ENCODE measurements at places on chromosomes 12 and 14.
A peak's percentile ranks its signal among the peaks of the same experiment; 100 is the strongest.

- DNase-seq, result peak; percentile 36
Observed at GRCh38 chr12:51721282-51721940, 127.1 kb downstream of the FIGNL2 start.

DNA sequence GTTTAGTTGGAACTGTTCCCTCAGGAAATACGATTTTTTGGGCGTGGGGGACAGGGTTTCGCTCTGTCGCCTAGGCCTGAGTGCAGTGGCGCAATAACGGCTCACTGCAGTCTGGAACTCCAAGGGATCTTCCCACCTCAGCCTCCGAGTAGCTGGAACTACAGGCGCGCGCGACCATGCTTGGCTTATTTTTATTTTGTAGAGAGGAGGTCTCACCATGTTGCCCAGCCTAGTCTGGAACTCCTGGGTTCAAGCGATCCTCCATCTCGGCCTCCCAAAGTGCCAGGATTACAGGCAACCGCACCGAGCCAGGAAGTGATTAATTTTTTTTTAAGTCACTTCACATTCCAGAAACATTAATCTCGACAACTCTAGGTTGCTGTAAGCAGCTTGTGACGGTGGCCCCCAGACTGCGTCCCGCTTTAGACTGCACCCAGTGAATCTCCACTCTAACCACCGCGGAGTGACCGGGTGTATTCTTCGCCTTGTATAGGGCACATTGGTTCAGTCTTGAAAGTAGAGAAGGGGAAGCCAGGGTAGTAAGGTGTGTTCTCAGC, 830 bp upstream of the MIS18BP1 start:
- DNase-seq, result no peak

DNA sequence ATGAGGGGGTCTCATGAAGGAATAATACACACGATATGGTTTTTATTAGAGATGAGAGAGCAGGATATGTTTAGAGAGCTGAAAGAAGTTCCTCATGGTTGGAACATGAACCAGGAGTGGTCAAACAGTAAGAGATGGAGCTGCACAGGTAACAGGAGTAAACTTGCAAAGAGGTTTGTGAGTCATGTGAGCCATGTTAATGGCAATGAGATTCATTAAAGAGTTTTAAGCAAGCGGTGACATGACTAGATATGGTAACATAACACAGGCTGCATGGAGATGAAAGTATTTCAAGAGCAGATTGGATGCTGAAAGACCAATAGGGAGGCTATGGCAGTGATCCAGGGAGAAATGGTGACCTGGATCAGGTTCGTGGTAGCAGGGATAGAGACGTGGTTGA, 62.6 kb upstream of the SSTR1 start:
- DNase-seq, result no peak

DNA sequence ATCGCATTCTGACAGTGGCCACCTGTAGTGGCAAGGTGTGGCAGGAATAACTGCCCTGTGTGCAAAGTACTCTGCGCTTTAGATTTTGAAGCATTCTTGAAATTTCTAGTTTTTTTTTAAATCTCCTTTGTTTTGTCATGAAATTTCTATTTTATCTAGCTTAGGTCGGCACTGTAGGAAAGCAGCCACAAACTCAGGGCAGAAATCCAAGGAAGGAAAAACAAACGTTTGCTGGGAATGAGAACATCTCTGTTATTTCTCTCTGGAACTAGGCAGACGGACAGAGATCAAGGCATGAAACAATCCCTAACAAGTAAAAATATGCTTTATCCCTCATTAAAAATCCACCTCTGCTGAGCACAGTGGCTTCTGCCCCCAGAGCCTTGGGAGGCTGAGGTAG, 1.3 kb upstream of the NR2C1 start:
- DNase-seq, result no peak

- no peak for DNase-seq
Observed at GRCh38 chr12:107397890-107398500, 287.6 kb upstream of the PWP1 start.

- no peak for DNase-seq
Observed at GRCh38 chr12:68864604-68865003, 56.6 kb downstream of the MDM2 start.

DNA sequence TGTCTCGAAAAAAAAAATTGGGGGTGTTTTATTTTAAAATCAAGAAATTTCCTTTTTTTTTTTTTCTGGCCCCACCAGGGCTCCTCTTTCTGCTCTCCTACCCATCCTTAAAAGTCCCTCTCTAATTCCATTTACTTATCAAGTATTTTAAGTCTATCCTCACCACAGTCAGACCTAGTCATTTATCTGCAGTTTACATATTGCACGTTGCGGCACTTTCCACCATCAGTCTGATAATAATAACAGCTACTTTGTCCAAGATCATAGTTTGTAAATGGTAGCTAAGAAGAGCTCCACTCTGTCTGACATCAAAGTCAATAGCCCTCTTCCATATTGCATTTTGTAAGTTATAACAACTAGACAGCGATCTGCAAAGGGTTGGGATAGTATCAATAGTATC, 23.6 kb upstream of the CAND1 start:
- DNase-seq, result no peak

DNA sequence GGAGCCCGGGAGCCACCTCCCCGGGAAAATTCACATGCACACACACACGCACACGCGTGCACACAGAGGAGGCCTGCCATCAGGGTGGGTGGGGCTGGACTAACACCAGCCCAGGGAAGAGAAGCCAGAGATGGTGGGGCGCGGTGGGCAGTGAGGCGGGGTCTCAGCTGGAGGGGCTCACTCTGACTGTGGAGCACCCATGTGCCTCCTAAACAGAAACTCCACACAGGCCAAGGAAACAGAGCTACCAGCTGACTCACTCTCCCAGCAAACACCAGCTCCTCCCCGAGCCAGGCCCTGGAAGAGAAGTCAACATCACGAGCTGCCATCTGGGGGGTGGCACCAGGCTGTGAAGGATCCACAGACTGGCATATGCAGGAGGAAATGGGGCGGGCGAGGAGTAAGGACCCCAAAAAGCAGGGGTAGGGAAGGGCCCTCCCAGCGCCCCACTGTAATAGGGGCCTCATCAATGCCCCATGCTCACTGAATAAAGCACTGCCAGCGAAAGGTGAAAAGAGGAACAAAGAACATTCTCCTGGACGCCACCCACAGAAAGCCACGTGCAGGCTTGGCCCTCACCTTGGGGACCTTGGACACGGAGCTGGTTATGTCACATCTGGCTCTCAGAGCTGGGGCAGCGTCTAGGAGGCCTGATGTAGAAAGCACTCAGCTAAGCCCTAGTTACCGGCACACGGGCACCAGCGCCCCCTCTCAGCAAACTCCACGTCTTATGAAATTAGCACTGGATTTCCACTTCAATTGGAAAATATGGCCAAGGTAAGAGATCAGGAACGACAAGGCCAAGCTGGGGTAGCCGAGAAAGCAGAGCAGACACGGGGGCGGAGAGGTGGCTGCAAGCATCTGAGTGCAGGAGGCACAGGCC, 8.4 kb upstream of the INF2 start:
- peak; percentile 71 for DNase-seq

GRCh38 chr14:32560209-32560857, 231.2 kb downstream of the AKAP6 start:
- peak; percentile 70 for DNase-seq

DNA sequence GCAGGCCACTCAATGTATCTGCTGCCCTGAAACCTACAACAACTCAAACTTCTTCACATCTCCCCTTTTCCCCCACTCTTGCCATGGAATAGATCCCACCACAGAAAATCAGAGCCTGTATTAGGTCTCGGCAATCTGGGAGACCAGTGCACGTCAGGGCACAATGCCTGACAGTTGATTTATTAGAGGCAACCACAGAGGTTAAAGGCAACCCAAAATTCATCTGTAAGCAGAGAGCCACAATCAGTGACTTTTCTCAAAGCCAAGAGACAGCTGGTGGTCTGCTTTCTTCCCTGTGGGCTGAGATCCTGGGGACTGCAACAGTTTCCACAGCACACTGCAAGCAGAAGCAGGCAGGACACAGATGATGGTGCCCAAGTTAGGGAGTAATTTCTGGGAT, 169.0 kb upstream of the NTF3 start:
- no peak for DNase-seq

- DNase-seq, result no peak
Observed at GRCh38 chr12:96198965-96199364, 4.8 kb downstream of the ELK3 start.

- no peak for DNase-seq
Observed at GRCh38 chr12:131057722-131058515, 104.2 kb downstream of the ADGRD1 start.

DNA sequence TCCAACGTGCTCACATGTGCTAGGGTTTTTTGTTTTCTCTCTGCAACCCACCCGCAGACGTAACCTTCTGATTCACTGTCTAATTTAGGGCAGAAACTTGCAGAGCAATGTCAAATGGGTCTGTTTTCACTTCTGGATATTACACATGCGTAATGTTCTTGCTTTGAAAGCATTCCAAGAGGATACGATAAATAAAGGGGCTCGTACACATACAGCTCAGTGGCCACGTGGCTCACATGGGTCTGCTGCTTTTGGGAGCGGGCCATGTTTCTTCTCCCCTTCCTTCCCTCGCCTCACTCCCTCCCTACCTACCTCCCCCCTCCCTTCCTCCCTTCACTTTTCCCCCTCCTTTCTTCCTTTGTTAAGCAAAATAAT, 23.4 kb downstream of the CACNA1C start:
- DNase-seq, result no peak

GRCh38 chr12:3152011-3152511, 74.9 kb downstream of the TSPAN9 start:
- no peak for DNase-seq

- no peak for DNase-seq
Observed at GRCh38 chr12:53652366-53652765, 23.5 kb downstream of the ATP5MC2 start.

GRCh38 chr12:57882575-57882974, 36.0 kb upstream of the CTDSP2 start:
- DNase-seq, result no peak

DNA sequence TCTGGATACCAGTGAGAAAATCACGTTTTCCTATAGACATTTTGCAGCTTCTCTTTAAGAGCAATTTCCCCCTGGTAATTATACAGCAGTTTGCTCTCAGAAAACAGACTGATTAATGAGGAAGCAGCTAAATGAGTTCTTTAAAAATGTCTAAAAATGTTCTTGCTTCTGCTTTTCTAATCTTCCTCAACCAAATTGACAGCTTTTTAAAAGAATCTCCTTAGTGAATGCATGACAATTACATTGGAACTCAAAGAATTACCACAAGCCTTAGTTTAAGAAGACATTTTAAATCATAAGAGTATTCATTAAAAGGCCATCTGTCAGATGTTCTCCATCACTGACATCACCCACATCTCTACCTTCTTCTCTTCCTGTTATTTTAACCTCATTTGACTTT, 135.8 kb upstream of the PLXNC1 start:
- no peak for DNase-seq

GRCh38 chr12:23008623-23009022, 383.7 kb downstream of the ETNK1 start:
- no peak for DNase-seq

DNA sequence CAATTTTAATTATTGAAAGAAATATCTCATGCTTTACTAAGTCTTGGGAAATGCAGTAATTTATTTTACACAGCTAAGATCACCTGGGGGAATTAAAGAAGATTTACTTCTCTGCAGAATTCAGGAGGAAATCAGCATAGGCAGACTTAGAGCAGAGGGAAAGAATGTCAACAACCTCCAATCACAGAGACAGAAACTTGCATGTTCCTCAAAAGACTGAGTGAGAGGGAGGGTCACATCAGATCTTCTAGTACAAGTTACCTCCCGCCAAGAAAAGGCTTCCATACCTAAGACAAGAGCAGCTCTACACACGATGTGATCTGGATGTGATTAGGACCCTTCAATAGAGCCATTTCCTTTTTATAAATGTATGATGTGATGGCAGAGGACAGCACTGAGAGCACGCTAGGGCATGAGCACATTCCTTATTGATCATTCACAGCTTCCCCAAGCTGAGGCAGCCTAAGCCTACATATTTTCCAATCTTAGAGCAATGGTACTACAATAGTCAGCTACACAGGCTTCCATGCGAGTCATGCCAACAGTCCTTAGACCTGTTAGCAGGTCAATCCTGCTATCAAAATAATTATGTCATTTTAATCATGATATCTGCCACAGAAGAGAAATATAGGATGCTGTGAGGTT, 403.3 kb downstream of the ETNK1 start:
- no peak for DNase-seq

GRCh38 chr14:94112513-94113063, 2.1 kb downstream of the IFI27 start:
- no peak for DNase-seq

DNA sequence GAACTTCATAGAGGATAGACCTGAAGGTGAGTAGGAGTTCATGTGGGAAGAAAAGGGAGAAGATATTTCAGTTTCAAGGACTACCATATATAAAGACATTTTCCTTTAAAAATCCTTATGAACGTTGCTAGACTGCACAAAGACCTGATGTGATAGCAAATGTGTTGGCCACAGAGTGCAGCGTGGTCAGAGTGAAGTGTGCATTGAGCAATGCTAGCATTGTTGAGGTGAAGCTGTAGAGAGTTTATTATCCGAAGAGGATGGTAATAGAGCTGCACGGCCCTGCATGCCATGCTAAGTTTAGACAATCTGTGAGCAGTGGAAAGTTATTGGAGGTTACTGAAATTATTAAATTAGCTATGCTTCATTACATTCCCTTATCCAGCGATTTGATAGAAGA, 413.0 kb downstream of the CCDC91 start:
- no peak for DNase-seq

GRCh38 chr12:19434538-19434937, 4.8 kb upstream of the AEBP2 start:
- no peak for DNase-seq

GRCh38 chr14:97705976-97706375, 908.8 kb downstream of the VRK1 start:
- no peak for DNase-seq

DNA sequence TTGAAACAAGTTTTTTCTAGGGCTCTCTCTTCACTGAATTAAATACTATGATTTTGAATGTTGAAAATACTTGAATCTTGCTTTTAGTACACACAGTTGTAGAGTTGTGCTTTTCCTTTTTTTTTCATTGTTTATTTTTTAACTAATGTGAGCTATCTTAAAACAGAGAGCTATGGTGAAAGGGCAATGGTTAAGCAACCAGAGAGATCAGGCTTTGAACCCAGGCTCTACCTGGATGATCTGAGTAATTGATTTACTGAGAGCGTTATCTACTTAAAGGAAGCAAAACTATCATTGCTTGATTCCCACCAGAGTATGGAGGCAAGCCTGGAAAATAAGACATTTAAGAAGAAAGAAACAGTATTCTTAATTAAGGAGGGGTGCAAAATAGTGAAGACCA, 138.6 kb downstream of the DUSP6 start:
- DNase-seq, result peak; percentile 35

- DNase-seq, result no peak
Observed at GRCh38 chr14:50594577-50595316, 34.8 kb downstream of the ATL1 start.
